CD4-positive, alpha-beta T cell treated with Interleukin-4 for 4 hours (primary cell): ENCODE measurements at places on chromosomes 2 and 18.
A peak's percentile ranks its signal among the peaks of the same experiment; 100 is the strongest.

DNA sequence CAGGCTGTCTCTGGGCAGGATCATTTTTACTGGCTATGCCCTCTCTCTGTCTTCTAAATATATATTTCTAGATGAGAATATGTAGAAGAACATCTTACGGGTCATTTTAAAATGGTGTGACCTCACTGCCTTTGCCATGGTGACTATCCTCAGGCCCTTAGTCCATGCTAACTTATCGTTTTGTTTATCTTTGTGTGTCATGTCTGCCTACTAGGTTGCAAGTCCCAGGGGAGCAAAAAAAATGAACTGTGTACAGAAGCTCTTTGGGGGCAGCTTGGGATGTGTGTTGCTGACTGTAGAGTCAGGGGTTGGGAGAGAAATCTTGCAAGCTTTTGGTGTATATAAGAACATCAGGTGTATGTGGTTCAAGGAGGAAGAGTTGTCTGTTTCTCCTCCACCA, 11.0 kb downstream of the CPSF3 start:
- DNase-seq: no peak

DNA sequence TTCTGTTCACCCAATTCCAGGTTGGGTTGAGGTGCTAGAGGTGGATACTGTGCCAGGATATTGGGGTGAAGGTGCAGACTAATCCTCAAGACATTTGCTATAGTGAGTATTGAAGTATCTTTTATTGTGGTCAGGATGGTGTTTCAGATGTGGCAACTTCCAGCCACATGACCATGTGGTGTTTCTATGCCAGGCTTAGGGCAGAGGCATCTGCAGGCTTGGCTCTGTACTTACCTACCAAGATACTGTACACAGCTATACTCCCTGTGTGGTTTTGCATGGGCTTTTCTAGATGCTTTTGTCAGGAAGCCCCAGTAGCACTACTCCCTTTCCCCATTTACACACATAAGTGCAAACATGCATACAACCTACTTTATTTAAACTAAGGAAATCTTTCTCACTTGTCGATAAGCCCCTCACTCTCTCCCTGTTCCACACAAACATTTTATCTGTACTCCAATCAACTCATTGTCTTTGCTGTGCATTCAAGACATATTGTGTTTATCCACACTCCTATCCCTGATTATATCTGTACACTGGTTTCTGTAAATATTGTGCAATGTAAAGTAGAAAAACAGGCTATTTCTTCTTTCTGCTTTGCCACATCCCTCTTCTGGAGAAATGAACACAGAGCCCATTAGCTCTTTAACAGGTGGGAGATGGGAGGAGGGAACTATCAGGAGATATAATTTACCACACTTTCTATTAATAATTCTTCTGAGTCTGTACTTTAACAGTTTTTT, 12.3 kb downstream of the ARL6IP6 start:
- peak; percentile 81 for DNase-seq

GRCh38 chr2:180370511-180371205, 363.6 kb upstream of the CWC22 start:
- DNase-seq: no peak

- DNase-seq: no peak
Observed at GRCh38 chr2:186347472-186347871, 138.6 kb upstream of the ZC3H15 start.

- DNase-seq: no peak
Observed at GRCh38 chr2:233480490-233481202, 85.9 kb downstream of the USP40 start.

DNA sequence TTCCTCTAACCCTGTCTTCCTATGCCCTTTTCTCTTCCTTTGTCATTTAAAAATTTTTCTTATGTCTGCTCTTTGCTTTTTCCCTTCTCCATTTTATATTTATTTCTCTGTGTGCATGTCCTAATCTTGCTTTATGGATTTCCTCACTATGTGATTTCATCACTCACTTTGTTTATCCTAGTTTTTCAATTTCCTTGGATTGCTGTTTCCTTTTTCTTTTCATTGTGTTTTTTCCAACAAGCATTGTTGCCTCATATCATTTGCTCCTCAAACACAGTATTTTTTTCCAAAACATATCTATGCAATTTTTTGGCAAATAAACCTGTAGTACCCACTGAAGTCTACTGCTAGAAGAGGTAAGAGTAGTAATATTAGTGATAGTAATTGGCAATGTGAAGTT, 67.4 kb upstream of the PNPT1 start:
- no peak for DNase-seq

DNA sequence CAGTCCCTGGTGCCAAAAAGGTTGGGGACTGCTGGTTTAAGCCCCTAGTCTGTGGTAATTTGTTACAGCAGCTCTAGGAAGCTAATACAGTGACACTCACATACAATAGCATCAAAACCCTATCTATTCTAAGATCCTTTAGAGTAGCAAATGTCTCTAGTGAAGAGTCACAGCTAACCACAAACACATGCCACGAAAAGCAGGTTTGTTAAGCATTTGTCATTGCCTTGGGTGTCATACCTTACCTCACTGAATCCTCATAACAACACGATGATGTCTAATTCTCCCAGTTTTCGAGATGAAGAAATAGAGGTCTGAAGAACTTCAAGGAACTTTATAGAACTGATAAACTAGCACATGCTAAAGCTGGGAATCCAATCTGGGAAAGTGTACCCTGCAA, 29.6 kb upstream of the RNF152 start:
- no peak for DNase-seq

DNA sequence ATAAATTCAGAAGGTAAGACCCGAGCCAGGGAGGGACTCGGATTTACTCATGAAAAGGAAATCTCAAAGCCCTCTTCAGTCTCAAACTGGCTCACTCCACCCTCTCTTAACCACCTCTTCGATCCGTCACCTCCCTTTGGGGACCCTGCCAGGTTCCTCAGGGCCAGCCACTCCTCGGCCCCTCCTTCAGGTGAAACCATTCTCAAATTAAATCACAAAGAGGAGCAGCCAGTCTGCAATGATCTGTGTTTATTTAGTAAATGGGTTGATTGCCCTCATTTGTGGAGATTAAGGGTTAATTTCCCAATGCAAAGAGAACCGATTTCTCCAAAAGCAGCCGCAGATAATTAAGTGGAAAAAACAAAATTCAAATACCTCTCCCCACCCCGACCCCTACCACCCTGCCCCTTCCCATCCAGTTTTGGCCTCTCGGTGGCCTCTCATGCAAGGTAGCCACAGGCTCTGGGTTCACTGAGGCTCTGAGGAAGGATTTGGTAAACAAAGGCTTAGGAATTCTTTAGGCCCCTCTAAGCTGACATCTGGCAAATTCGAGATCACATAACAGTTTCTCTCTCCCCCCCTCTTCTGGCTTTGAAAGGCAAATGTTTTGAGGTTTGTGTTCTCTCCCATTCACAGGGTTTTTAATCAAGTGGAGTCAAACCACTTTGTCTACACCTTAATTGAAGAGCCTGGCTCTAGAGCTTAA, 10.3 kb upstream of the FZD7 start:
- DNase-seq: no peak

GRCh38 chr18:62957885-62958472, 242.6 kb downstream of the PHLPP1 start:
- DNase-seq: peak; percentile 51

GRCh38 chr2:229562472-229563127, 151.8 kb downstream of the DNER start:
- no peak for DNase-seq

- no peak for DNase-seq
Observed at GRCh38 chr2:225793736-225794550, 394.4 kb downstream of the NYAP2 start.

- no peak for DNase-seq
Observed at GRCh38 chr2:71936076-71937030, 211.3 kb downstream of the CYP26B1 start.

- no peak for DNase-seq
Observed at GRCh38 chr2:234355021-234355720, 141.7 kb downstream of the ARL4C start.

DNA sequence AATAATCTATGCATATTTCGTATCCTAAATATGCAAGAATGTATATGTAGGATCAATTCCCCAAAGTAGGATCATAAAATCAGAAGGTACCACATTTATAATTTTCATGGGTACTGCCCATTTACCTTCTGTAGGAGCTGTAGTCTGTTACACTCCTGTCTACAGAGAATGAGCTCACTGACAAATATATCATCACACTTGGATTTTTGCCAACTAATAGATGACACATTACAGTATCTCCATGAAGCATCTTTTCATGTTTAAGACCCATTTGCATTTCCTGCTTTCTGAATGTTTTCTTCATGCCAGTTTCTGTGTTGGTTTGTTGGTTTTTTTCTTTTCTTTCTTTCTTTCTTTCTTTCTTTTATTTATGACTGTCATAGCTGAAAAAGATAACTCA, 70.9 kb upstream of the EML6 start:
- peak; percentile 33 for DNase-seq

DNA sequence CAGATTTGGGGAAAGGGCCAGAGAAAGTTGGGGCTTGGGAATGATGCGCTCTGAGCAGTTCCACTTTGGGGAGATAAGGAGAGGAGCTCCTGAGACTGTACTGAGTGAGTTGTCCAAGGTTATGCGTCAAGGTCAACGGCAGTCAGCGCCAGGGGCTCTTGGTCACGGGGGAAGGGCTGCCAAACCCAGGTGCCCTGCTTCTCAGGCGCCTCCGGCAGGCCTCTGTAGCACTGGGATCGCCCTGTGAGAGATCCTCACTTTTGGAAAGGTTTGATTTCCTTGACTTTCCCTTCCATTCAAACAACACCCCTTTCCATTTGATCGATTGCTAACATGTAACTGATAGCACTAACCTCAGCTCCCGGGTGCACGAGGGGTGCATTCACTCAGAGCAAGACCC, 136.5 kb upstream of the SOX11 start:
- no peak for DNase-seq

GRCh38 chr18:47175898-47176575, at the start of gene IER3IP1:
Gene IER3IP1 (minus strand): TSS chr18:47176364. CDS start chr18:47176277, 87 bp downstream.
- peak; percentile 91 for DNase-seq

DNA sequence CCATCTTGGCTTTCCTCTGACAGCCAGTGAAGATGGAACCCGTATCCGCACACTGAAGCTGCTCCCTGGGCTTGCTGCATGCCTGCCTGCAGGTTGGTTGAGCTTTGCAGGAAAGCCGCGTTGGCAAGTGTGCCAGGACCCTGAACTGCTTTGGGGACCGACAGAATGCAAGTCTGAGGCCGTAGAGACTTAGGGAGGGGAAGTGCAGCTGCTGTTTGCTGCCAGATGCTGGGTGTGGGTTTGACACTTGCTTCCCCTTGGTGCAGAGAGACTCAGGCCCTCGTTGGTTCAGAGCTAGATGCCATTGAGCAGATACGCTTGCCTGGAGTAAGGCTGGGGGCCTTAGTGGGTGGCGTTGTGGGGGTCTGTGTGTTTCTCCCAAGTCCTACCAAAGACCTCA, 13.1 kb upstream of the PHLPP1 start:
- DNase-seq: no peak

GRCh38 chr2:70517804-70518203, 35.8 kb downstream of the TGFA start:
- no peak for DNase-seq

DNA sequence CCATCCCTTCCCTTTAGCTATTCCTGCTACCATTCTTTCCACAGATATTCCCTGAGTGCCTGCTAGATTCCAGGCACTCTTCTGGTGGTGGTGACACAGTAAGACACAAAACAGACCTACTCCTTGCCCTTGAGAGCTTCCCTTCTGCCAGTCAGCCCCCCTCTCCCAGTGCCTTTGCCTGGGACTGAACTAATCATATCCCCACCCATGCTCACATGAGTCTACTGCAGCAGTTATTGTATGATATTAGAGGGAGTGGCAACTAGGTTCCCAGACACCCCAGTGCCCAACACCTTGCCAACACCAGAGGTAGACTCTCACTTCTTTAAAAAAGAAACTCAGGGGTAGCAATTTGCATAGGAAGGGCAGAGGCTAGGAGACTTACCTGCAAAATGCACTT, 7.2 kb upstream of the LBH start:
- DNase-seq: peak; percentile 22

- DNase-seq: no peak
Observed at GRCh38 chr2:224843141-224843540, 127.0 kb upstream of the CCDC195 start.

DNA sequence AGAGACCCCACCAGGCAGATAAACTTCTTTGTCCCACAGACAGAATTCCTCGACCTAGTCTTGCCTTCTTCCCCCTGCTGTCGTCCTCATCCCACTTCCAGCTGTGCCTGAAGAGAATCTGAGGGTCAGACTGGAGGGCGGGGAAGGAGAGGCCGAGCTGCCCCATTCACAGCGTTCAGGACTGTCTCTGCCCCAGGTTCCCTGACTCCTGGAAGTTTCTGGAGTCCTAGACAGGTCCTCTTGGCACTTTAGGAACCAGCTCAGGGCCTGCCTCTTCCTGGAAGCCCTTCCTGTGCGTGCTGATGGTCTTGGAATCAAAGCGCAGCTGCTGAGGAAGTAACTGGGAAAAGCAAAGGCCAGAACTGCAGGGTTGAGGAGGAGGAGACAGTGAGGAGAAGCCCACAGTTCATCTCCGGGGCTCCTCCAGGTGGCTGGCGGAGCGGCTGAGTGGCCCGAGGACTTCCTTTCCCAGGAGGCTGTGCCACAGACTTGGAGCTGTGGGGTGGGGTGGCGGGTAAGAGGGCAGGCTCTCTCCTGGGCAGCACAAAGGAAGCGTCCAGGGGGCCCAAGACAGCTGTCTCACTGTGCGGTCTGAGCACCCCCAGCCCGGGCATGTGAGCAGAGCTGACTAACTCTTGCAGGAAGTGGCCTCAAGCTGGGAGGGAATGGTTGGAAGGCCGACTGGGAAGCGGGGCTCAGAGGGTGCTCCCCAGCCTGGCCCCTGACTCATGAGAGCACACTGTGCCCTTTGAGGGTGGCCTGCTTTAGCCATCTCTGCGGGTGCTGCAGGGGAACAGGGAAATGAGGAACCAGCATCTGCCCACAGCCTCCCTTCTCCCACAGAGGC, 39.5 kb downstream of the SDC1 start:
- no peak for DNase-seq

DNA sequence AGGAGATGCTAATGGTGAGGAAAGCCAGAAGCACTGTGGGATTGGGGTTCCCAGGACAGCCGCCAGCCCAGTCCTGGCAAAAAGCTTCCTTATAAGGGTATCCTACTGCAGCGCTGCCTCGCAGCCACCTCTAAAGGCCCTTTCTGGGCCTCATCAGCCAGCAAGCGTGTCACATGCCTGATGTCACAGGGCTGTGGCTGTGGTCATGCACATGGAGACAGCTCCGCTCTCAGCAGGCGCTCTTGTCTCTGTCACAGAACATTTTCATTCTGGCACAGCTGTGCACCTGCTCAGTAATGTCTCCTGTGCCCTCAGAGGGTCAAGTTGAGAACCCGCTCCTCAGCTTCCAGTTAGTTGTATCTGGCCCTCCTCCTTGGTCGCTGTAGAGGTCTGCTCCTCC, 17.7 kb upstream of the MAL start:
- no peak for DNase-seq

DNA sequence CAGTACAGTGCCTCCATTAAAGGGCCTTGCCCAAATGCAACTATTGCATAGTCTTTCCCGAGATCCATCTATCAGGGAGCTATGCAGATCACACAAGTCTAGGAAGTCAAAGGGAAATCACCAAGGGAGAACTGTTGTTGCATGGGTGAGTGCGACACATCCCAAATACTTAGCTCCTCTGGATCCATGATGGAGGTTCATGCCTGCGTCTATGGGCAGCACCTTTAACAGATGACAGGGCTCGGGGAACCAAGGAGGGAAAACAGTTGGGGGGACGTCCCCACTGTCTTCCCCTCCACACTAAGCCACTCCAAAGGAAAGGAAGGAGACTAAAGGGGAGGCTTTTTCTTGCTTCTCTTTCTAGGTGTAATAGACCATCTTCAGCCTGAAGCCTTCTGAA, 552.8 kb upstream of the PKDCC start:
- no peak for DNase-seq
